ENCODE measurements at places on chromosomes 7 and 10.

- DNase-seq: no peak
Observed at GRCh38 chr10:112269266-112269665, 13.9 kb upstream of the TECTB start.

GRCh38 chr7:124718032-124718766 is 47.4 kb downstream of the GPR37 start:
- no peak for DNase-seq

- no peak for DNase-seq
Observed at GRCh38 chr7:91156316-91157185, 107.7 kb upstream of the FZD1 start.

DNA sequence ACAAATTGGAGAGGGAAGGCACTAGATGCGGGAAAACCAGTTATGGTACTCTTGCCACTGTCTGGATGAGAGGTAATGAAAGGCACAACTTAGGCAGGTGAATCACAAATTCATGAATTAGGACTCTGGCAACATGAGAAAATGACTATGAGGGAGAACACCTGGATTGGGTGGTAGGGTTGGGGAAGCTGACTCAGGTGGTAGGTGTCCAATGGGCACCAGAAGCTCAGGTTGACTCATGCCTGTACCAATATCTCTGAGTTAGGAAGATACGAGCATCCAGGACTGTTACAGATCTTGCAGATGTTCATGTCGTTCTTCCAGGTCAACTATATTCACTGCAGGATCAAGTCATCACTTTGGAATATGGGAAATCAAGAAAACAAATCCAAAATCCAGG is 56.7 kb downstream of the NPY start:
- DNase-seq: no peak

GRCh38 chr7:99928994-99929729 is at the start of gene GJC3:
TSS of gene GJC3 (minus strand) at chr7:99929620. CDS start at chr7:99929620, 0 bp downstream.
- DNase-seq: peak; percentile 24

DNA sequence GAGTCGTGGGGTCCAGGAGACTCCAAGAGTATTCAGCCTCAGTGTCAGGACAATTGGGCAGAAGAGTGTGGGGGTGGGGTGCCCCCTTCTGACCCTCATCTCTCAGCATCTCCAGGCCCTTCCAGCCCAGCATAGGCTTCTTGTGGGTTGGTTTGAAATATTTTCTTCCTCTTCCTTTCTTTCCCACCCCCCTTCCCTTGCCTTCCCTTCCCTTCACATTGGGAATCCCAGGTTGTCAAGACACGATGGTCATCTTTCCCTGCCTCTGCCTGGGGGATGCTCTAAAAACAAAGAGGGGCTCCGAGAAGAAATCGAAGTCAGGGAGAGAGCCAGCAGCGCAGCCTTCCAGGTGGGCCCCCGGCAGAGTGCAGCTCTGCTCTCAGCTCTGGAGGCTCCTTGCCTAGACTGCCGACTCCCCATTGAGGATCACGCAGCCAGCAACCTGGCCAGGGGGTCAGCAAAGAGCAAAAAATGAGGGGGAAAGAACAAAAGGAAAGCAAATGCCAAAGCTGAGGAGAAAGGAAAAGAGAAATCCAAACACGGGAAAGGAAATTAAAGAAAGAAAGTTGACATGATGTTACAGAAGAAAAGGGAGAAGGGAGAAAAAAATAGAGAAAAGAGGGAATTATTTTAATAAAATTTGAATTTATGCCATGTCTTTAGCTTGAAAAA is 1.5 kb downstream of the PAX2 start:
- no peak for DNase-seq

DNA sequence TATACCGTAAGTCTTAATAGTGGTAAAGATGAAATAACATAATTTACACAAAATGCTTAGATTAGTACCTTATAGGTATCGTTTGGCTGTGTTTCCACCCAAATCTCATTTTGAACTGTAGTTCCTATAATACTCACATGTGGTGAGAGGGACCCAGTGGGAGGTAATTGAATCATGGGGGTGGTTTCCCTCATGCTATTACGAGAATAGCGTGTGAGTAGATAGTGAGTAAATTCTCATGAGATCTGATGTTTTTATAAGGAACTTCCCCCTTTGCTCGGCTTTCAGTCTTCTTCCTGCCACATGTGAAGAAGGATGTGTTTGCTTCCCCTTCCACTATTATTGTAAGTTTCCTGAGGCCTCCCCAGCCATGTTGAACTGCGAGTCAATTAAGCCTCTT is 426.3 kb upstream of the POT1 start:
- DNase-seq: peak; percentile 10

DNA sequence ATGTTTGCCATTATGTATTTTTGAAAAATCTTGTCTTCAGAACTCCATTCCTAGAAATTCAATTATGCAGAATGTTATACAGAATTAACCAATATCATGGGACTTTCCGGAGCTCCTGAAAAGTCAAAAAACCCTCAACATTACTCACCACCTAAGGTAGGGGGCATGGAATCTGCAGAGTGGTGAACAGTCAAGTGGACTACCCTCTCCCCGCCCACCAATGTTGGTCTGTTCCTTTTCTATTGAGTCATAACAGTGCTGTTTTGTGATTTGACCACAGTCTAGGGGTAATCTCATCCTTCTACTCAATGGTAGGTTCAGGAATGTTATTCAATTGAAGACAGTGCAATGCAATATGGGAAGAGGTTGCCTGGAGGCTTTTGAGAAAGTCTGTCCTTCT is 130.5 kb upstream of the HABP2 start:
- no peak for DNase-seq

- no peak for DNase-seq
Observed at GRCh38 chr10:113713640-113713982, 33.9 kb downstream of the CASP7 start.

- no peak for DNase-seq
Observed at GRCh38 chr7:90266808-90267207, 21.8 kb downstream of the CFAP69 start.

- no peak for DNase-seq
Observed at GRCh38 chr7:131681961-131682360, 125.5 kb upstream of the PODXL start.

DNA sequence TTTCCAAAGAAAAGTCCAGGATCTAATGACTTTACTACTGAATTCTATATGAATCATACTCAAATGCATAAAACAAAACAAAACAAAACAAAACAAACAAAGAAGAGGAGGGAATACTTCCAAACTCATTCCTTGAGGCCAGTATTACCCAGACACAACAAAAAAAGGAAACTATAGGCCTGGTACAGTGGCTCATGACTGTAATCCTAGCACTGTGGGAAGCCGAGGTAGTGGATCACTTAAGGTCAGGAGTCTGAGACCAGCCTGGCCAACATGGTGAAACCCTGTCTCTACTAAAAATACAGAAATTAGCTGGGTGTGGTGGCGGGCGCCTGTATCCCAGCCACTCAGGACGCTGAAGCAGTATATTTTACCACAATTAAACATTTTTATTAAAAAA is 114.6 kb downstream of the NRBF2 start:
- DNase-seq: no peak

- DNase-seq: no peak
Observed at GRCh38 chr10:113425541-113425951, 127.3 kb upstream of the HABP2 start.

GRCh38 chr10:7634142-7634894 is 32.4 kb downstream of the ITIH5 start:
- DNase-seq: peak; percentile 17

GRCh38 chr7:516606-517456 is 2.8 kb downstream of the PDGFA start:
- DNase-seq: no peak

DNA sequence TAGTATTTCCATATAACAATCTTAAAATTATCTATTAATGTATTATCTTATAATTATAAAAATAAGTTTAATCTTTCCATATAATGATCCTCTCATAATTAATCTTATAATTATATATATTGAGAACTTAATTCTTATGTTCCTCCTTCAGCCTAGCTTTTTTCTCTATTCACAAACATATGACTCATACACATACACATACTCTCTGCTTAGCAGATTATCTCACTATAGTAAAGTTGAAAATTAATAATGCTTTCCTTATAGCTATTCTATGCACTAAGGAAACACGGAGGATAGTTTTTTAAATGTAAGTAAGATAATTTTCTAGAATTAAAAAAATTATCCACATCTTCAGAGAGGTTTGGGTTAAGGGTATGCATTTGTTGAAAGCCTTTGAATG is 47.7 kb upstream of the ITGB8 start:
- DNase-seq: no peak

- no peak for DNase-seq
Observed at GRCh38 chr7:101612885-101613515, 16.1 kb downstream of the MYL10 start.

GRCh38 chr7:149622444-149623210 is 125.0 kb upstream of the ZNF746 start:
- no peak for DNase-seq
